ENCODE measurements at places on chromosomes 6 and 20. TPM values are rescaled to one million over a fixed set of nuclear protein-coding genes. Genes with fewer than 3 reads are reported as not detected.

Gene SH3BGRL2
- total RNA-seq = 25.2 TPM

Gene CRISP3
- 0.88 TPM for total RNA-seq

Gene GABBR1
- 45.4 TPM for total RNA-seq

Gene MYT1
- total RNA-seq = 0.29 TPM

Gene GPR63
- 3.2 TPM for total RNA-seq

Gene NOTCH4
- total RNA-seq = 22.2 TPM

Gene CPXM1
- total RNA-seq = 146 TPM

Gene DPPA5
- not detected for total RNA-seq

Gene NRSN2
- 19.0 TPM for total RNA-seq

Gene SPATS1
- not detected for total RNA-seq

Gene C6orf15
- total RNA-seq = not detected

Gene PPP2R5D
- 37.3 TPM for total RNA-seq

Gene SIRPG
- total RNA-seq = 0.18 TPM

Gene OXT
- total RNA-seq = not detected

Gene STMND1
- total RNA-seq = not detected

Gene EBF4
- 18.3 TPM for total RNA-seq

Gene MAS1
- total RNA-seq = not detected

Gene CD93
- 70.4 TPM for total RNA-seq

Gene COL12A1
- 261 TPM for total RNA-seq

Gene PGM3
- 30.5 TPM for total RNA-seq

Gene SMOC2
- total RNA-seq = 31.0 TPM

Gene BEND6
- total RNA-seq = 2.5 TPM

Gene MLN
- total RNA-seq = 0.53 TPM

Gene MAS1L
- not detected for total RNA-seq

Gene BRD2
- 122 TPM for total RNA-seq

Gene DNAH8
- 1.3 TPM for total RNA-seq

Gene BMP7
- total RNA-seq = 62.6 TPM

Gene UST
- 12.3 TPM for total RNA-seq

Gene RING1
- total RNA-seq = 39.8 TPM

Gene TLDC2
- total RNA-seq = 3.7 TPM

Gene ANKRD66
- total RNA-seq = not detected

Measured in metanephros (tissue), 2 donors.